ENCODE measurements at places on chromosomes 5 and 9. TPM values are rescaled to one million over a fixed set of nuclear protein-coding genes. Genes with fewer than 3 reads are reported as not detected.

The PCDHGA10 gene
- 1.8 TPM for total RNA-seq

The DDX4 gene
- total RNA-seq: not detected

The SLCO4C1 gene
- 0.99 TPM for total RNA-seq

The MLANA gene
- not detected for total RNA-seq

The PITX1 gene
- 0.56 TPM for total RNA-seq

The PIP5K1B gene
- total RNA-seq: 0.04 TPM

The HK3 gene
- not detected for total RNA-seq

The RPL7A gene
- 2,456 TPM for total RNA-seq

The SLC25A2 gene
- total RNA-seq: not detected

The COX7C gene
- total RNA-seq: 456 TPM

The TRAF1 gene
- 0.78 TPM for total RNA-seq

The OLFM1 gene
- 0.07 TPM for total RNA-seq

DNA sequence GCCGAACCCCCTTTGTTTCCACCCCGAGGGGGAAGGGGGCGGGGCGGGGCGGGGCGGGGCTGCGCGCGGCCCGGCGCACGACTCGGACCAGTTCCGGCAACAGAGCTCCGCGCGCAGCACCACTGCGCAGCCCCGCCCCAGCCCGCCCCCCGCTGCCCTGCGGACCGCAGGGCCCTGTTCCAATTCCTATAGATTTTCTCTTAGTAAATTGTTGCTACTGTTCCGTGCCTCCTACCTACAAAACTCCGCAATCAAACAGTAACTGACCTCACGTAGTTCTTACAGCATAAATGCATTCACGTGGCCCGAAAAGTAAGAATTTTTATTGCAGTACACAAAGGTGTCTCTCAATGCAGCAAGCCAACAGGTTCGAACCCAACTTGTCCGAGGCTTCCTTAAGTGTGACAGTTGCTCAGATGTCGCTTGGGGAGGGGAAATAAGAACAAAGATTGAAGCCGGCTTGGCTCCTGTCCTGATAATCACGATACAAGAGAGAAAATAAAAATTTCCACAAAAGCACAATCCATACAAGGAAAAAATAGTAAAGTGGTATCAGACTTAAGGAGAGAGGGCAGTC is 1.2 kb upstream of the RNF38 start:
- DNase-seq: peak; percentile 73

DNA sequence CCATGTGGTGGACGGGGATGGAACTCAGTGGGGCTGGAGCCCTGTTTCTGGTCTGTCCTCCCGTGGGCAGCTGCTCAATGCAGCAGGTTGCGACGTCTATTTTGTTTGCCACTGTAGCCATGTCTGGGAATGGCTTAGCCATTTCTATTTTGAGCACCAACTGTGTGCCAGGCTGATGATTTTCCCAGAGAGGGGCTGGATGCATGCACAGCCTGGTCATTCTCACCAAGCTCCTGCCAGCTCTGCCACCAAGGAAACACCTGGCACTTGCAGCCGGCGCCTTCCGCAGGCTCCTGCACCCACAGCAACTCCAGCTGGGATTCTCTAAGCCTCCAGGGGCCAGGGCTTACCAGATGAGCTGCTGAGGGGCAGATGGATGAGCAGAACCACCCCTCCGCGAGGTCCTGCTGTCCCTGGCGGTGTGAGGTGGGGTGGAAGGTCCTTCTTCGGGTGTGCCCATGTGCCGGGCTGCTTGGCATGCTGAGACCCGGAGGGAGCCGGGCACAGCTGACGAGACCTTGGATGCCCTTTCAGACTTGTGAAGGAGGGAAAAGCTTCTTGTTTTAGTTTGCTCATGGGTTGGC is 151.2 kb downstream of the RXRA start:
- DNase-seq: no peak

DNA sequence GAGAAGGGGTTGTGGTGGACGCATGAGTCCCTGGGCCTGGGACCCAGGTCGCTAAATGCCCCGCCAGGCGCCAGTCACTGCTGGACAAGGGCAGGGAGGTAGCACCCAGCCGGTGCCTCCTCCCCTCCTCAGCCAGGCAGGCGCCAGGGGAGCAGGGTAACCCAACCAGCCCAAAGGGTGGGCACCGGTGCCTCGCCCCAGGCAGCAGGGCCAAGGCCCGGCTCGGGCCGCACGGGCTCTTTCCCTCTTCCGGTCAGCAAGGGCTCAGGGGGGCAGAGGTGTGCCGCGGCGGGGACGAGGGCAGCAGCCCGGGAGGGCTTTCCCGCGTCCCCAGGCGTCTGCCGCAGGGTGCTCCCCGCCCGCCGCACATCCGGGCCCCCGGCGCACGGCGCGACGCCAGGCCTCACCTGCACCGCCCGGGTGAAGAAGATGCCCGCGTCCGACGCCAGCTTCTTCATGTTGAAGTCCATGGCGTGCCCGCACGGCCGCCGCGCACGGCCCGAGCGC is 393 bp downstream of the SH3GLB2 start:
- DNase-seq: no peak

- DNase-seq: no peak
These were observed 51.0 kb upstream of the MPDZ start for GRCh38 chr9:13330396-13331004.

DNA sequence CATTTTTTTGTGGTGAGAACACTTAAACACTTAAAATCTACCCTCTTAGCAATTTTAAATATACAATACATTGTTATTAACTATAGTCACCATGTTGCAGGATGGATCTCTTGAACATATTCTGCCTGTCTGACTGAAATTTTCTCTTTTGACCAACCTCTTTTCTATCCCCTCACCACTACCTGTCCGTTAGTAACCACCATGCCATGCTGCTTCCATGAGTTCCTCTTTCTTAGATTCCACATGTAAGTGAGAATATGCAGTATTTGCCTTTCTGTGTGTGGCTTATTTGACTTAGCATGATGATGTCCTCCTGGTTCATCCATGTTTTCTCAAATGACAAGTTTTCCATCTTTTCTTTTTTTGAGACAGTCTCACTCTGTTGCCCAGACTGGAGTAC is 48.5 kb upstream of the NAA35 start:
- no peak for DNase-seq

DNA sequence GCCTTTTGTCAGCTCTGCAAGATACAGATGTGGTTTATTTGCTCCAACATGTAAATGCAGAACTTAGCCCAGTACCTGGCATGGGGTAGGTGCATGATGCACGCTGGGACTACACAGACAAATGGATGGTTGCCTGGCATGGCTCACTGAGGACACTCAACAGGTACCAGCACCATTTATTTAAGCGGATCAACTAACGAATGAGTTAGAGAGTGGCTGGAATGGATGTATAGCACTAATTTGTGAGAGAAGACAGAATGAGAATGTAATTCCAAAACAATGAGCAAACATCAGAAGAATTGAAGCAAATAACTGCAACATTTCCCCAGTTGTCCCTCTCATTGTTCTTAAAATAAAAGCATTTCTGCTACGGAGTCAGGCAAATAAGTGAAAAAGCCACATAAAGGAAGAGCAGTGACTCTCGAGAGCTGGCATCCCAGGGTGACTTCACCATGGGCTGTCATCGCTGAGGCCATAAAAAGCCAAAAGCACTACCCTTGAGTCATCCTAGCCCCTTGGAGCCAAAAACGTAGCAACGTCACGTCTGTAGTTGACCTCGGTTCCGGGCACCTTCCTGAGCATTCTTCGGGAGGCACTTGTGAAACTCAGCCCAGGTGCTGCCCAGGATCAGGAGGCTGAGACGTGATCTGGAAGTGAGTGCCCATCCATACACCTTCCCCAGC is 290.3 kb downstream of the NSG2 start:
- DNase-seq: no peak

DNA sequence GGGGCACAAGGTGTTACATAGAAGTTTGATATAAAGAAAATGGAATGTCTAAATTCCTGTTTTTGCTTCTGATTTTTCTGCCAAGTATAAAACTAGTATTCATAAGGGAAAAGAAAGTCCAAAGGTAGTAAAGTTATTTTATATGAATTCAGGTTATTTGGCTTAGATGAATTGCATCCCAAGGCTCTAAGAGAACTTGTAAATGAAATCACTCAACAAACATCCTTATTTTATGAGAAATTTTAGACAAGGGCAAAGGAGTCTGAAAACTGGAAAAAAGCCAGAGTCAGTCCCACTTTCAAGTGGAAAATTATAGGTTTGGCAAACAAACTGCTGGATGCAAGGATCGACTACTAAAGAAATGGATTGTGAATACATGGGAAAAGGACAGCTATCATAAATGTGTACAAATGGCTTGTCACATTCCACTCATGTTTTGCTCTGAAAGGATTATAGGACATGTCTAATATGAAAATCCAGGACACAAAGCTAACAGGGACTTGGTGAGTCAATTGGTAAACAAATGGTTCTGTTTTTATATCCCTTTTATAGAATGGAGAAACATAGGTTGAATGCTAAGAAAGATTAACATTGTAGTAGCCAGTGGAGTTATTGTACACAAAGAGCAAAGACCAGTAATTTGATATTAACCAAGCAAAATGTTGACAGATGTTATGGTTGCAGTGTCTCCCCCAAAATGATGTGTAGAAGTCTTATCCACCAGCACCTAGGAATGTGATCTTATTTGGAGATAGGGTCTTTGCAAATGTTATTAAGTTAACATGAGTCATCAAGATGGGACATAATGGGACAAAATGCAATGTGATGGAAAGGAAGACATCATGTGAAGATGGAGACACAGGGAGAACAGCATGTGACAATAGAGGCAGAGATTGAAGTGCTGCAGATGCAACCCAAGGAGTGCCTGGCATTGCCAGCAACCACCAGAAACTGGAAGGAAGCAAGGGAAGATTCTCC is 495.7 kb downstream of the TLE1 start:
- DNase-seq: no peak

GRCh38 chr9:123645126-123645525 is 284.8 kb downstream of the DENND1A start:
- DNase-seq: no peak

GRCh38 chr5:156396063-156396829 is 69.3 kb downstream of the SGCD start:
- no peak for DNase-seq

- no peak for DNase-seq
These were observed 198.4 kb upstream of the SNX2 start for GRCh38 chr5:122576256-122577016.

DNA sequence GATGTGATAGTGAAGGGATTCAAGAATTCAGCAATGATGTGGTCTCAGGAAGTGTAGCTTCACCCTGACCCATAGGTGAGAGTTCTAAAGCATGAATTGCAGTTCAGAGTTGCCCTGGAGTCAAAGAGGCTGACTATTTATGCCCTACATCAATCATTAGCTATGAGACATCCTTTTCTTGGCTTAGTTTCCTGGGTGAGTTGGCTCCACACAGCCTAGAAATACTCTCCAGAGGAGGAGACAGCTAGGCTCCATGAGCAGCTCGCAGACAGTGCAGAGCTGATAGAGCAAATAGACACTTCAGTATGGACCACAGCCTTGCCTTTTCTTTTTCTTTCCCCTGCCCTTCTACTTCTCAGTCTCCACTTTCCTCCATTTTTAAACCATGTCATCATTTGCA is 1651.8 kb downstream of the MAT2B start:
- DNase-seq: no peak

GRCh38 chr5:114097570-114097969 is 264.3 kb upstream of the KCNN2 start:
- no peak for DNase-seq

DNA sequence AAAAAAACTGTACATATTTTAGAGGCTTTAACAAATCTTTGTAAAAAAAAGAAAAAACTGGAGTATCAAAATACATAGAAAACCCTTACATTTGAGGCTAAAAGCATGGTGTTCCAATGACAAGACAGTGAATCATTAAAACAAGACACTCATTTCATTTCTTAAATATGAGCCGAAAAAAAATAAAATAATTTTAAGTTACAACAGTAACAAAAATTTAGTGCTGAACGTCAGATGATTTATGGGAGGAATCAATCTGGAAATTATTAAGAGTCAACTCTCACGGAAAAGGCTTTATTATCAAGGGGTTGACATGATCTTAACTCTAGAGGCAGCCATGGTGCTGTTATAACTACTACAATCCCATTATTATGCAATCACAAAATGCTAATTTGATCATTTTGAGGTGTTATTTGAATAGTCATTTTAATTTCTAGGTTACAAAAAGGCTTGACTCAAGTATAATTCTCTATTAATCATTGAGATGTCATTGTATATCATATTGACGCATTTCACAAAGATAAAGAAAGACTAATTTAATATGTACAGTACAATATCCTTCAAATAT is 51.9 kb downstream of the MAPKAP1 start:
- no peak for DNase-seq

- no peak for DNase-seq
These were observed 18.5 kb upstream of the UBAC1 start for GRCh38 chr9:135979547-135980166.

- DNase-seq: no peak
These were observed 2.6 kb upstream of the UAP1L1 start for GRCh38 chr9:137074657-137075274.

GRCh38 chr5:149448831-149449714 is 70.0 kb upstream of the IL17B start:
- no peak for DNase-seq

DNA sequence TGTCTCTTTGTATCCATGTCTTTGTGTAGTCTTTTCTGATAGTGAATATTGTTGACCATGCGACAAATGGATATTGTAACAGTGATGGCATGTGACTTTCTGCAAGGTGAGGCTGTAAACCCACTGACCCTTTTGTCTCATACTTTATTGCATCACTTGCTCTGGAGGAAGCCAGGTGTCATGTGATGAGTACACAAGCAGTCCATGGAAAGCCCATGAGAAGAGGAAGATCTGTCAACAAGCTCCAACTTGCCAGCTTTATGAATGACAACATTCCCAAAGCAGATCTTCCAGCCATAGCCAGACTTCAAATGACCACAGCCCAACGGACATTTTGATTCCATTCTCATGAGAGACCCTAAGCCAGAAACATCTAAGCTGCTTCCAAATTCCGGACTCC is 450.1 kb upstream of the ACTBL2 start:
- peak; percentile 75 for DNase-seq

- DNase-seq: peak; percentile 14
These were observed 100.9 kb downstream of the FBXO38 start for GRCh38 chr5:148484651-148485050.

GRCh38 chr5:171420431-171421241 is 1.2 kb downstream of the FGF18 start:
- no peak for DNase-seq

- DNase-seq: peak; percentile 43
These were observed 733 bp downstream of the HSPA4 start for GRCh38 chr5:133052317-133053175.

- DNase-seq: no peak
These were observed 203.6 kb upstream of the MVB12B start for GRCh38 chr9:126122901-126123616.

- DNase-seq: no peak
These were observed 24.2 kb upstream of the GLRX start for GRCh38 chr5:95846554-95847260.

DNA sequence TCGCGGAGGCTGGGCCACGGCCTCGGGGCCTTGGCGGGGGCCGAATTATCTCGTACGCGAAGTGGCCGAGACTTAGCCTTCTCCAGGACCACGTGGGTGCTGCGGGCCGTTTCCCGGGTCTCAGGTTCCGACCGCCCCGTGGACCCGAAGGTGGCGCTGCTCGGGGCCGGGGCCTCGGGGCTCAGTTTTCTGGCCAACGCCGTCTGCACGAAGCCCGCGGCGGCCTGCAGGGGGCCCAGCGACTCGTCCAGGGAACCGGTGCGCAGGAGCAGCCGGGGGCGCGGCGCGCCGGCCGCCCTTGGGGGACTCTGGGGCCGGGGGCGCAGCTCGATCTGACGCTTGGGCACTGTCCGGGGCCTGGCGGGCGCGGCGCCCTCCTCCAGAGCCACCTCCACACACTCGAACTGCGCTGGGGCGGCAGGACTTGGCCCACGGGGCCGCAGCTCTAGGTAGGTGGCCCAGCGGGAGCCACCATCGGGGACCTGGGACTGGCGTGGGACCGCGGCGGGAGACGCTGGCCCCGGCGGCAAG is 716 bp downstream of the PROB1 start:
- DNase-seq: no peak
